ENCODE measurements at places on chromosomes 12 and 14. TPM values are rescaled to one million over a fixed set of nuclear protein-coding genes. Genes with fewer than 3 reads are reported as not detected.
A peak's percentile ranks its signal among the peaks of the same experiment; 100 is the strongest.

The DPY19L2 gene
- 9.6 TPM for total RNA-seq

The PLA2G1B gene
- not detected for total RNA-seq

The FOXG1 gene
- not detected for total RNA-seq

The OTOGL gene
- under 0.01 TPM for total RNA-seq

The FAM90A1 gene
- not detected for total RNA-seq

The DPPA3 gene
- not detected for total RNA-seq

The KRT6B gene
- 184 TPM for total RNA-seq

GRCh38 chr12:13243516-13244070 is 47.1 kb downstream of the EMP1 start:
- no peak overlapping the region for H3K27ac ChIP-seq
- H3K27me3 ChIP-seq, result no peaks in the 10 kb centered on the region
- H3K4me1 ChIP-seq, result no peaks in the 10 kb centered on the region
- no peaks in the 10 kb centered on the region for H3K36me3 ChIP-seq
- DNase-seq, result no peak

DNA sequence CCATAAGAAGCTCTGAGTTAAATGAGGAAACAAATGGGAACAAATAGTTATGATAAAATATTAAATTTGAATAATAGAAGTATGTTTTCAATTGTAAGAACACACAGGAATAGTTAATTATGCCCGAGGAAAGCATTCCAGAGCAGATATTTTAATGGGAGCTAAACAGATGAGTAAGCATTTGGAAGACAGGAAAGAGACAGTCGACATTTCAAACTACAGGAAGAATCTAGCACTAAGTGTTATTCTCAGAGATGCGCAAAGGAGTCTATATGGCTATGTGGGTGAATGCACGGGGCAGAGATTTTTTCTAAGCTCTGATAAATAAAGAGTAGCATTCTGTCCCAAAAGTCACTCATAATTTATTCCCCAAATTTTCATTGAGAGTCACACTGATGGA is 64.5 kb upstream of the SSTR1 start:
- no peak for DNase-seq
- no peak overlapping the region for H3K4me3 ChIP-seq
- no peaks in the 10 kb centered on the region for H3K36me3 ChIP-seq
- H3K4me1 ChIP-seq, result peaks cover 6% of the 10 kb centered on the region
- no peak overlapping the region for H3K27ac ChIP-seq
- H3K27me3 ChIP-seq, result no peaks in the 10 kb centered on the region

- no peaks in the 10 kb centered on the region for H3K4me1 ChIP-seq
- no peak overlapping the region for H3K27ac ChIP-seq
- H3K4me3 ChIP-seq, result no peak overlapping the region
- H3K36me3 ChIP-seq, result no peaks in the 10 kb centered on the region
- no peak for DNase-seq
Observed at GRCh38 chr14:102749393-102750305, 27.6 kb upstream of the TRAF3 start.

DNA sequence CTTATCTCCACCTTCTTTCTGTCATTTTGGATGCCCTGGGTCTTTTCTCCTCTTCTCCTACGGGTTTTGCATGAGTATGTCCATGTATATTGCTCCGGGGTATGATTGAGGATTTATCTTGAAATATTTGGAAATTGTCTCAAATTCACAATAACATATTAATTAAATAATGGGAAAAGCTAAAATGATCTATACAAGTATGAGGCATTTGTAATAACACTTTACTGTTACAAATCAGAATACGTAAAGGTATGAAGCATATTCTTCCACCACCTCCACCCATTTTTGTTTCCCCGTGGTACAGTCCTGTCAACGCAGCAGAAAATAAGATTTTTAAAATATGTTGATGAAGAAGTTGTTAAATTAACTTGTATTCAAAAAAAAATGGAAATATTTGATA is 91.3 kb downstream of the PPP2R5C start:
- H3K36me3 ChIP-seq, result no peaks in the 10 kb centered on the region
- DNase-seq, result no peak
- H3K4me3 ChIP-seq, result no peak overlapping the region
- H3K27me3 ChIP-seq, result no peaks in the 10 kb centered on the region

- H3K27ac ChIP-seq, result no peak overlapping the region
- no peak overlapping the region for H3K4me3 ChIP-seq
- no peaks in the 10 kb centered on the region for H3K27me3 ChIP-seq
Observed at GRCh38 chr12:67042697-67043131, 226.4 kb upstream of the CAND1 start.

GRCh38 chr14:32710731-32711680 is 227.7 kb upstream of the NPAS3 start:
- H3K4me1 ChIP-seq, result no peaks in the 10 kb centered on the region
- H3K27ac ChIP-seq, result no peak overlapping the region
- H3K36me3 ChIP-seq, result no peaks in the 10 kb centered on the region
- H3K4me3 ChIP-seq, result no peak overlapping the region

GRCh38 chr12:124088217-124088907 is 115.3 kb downstream of the ZNF664 start:
- H3K27ac ChIP-seq, result peak overlapping the region; percentile 33
- H3K27me3 ChIP-seq, result no peaks in the 10 kb centered on the region
- DNase-seq, result no peak
- no peak overlapping the region for H3K4me3 ChIP-seq
- H3K36me3 ChIP-seq, result no peaks in the 10 kb centered on the region

GRCh38 chr12:112906712-112907414 is at the start of gene OAS1:
Gene OAS1 (plus strand): TSS chr12:112906962. CDS start chr12:112907040, 78 bp downstream.
- peak; percentile 86 for DNase-seq
- H3K27ac ChIP-seq, result peak within 1 kb of the TSS; percentile 64
- no peaks in the 10 kb centered on the region for H3K36me3 ChIP-seq
- peak within 1 kb of the TSS; percentile 45 for H3K4me3 ChIP-seq

GRCh38 chr14:68622856-68623255 is 170.0 kb downstream of the ZFP36L1 start:
- H3K27ac ChIP-seq, result no peak overlapping the region
- peaks cover 21% of the 10 kb centered on the region for H3K4me1 ChIP-seq

DNA sequence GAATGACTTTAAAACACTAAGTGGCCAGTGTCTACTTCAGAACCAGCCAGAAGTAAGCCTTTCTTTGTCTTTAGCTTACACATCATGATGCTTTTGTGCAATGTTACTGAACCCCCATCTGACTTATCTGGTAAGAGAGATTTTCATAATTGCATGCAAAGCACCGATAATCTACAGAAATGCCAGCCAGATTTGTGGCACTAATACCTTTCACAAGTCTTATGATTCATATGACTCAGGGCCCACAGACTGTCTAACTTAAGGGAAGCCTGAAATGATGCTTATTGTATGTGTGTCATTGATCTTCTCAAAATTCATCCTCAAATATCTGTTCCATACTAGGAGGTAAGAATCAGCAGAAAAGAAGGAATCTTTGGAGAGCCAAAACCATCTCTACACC is 18.0 kb downstream of the IGF1 start:
- H3K36me3 ChIP-seq, result no peaks in the 10 kb centered on the region
- DNase-seq, result no peak
- H3K4me3 ChIP-seq, result no peak overlapping the region
- H3K27ac ChIP-seq, result peak overlapping the region; percentile 6
- H3K27me3 ChIP-seq, result no peaks in the 10 kb centered on the region
- no peaks in the 10 kb centered on the region for H3K4me1 ChIP-seq

- no peak for DNase-seq
- H3K27me3 ChIP-seq, result no peaks in the 10 kb centered on the region
- no peak overlapping the region for H3K27ac ChIP-seq
Observed at GRCh38 chr12:50665170-50665569, 98.7 kb upstream of the ATF1 start.

GRCh38 chr12:92149563-92149962 is 3.9 kb upstream of the BTG1 start:
- no peaks in the 10 kb centered on the region for H3K4me1 ChIP-seq
- H3K36me3 ChIP-seq, result peaks cover 1% of the 10 kb centered on the region
- DNase-seq, result no peak

GRCh38 chr12:76984566-76984965 is 80.8 kb downstream of the E2F7 start:
- H3K27me3 ChIP-seq, result no peaks in the 10 kb centered on the region
- H3K4me3 ChIP-seq, result no peak overlapping the region
- no peak overlapping the region for H3K27ac ChIP-seq
- DNase-seq, result no peak

DNA sequence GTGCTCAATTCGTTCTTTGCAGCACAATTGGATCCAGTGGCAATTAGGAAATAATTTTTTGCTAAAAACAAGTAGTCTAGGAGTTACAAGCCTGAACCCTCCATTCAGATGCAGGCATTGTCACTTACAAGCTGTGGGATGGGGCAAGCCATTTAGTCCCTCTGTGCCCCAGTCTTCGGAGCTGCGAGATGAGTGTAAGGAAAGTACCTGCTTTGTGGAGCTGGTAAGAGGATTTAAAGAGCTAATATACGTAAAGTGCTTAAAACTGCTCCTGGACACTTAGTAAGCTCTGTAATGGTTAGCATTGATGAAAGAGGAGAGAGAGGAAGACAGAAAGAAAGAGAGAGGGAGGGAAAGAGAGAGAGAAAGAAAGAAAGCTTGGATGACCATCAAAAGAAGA is 112.5 kb downstream of the LGMN start:
- no peak overlapping the region for H3K27ac ChIP-seq
- H3K4me1 ChIP-seq, result peaks cover 6% of the 10 kb centered on the region
- H3K27me3 ChIP-seq, result no peaks in the 10 kb centered on the region
- H3K36me3 ChIP-seq, result no peaks in the 10 kb centered on the region

GRCh38 chr12:65113621-65114035 is 7.5 kb downstream of the WIF1 start:
- H3K4me3 ChIP-seq, result no peak overlapping the region
- DNase-seq, result no peak
- H3K27ac ChIP-seq, result no peak overlapping the region
- H3K4me1 ChIP-seq, result no peaks in the 10 kb centered on the region
- no peaks in the 10 kb centered on the region for H3K36me3 ChIP-seq
- H3K27me3 ChIP-seq, result no peaks in the 10 kb centered on the region

DNA sequence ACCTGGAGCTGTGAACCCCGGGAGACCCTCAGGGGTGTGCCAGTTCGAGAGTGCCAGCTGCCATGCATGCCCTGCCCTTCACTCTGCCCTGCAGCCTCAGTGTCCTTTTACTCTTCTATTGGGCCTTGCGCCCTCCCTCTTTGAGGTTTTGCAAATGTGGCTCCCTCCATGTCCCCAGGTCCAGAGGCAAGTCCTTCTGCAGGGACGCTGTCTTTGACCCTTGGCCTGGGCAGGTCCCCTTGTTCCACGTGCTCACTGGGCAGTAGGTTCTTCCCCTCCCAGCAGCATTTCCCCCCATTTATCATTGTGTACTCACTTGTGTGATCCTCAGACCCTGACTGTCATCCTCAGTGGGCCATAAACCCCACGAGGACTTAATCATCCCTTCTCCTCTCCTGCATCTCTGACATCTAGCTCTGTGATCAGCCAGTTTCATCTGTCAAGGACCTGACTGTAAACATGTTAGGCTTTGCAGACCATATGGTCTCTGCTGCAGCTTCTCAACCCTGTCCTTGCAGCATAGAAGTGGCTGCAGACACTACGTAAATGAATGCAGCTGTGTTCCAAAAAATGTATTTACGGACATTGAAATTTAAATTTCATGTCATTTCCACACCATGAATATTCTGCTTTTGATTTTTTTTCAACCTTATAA is 36.6 kb downstream of the TSPAN9 start:
- peaks cover 26% of the 10 kb centered on the region for H3K4me1 ChIP-seq
- DNase-seq, result no peak
- H3K27ac ChIP-seq, result no peak overlapping the region
- peaks cover 3% of the 10 kb centered on the region for H3K36me3 ChIP-seq
- H3K27me3 ChIP-seq, result no peaks in the 10 kb centered on the region

DNA sequence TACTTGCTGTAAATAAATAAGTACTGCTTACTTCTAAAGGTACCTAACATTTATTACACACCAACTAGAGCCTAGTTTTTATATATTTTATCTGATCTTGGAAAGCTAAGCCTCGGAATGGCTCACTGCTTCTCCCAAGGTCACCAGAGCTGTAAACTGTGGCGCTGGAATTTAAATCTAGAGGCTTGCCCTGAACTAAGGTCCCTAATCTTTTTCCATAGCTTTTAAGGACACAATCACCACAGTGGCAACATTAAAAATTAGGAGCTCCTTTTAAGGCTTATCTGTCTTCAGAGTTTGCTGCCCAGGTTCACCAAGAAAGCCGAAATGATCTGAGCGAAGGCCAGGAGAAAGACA is 670 bp downstream of the CCNB1IP1 start:
- peak overlapping the region; percentile 87 for H3K27ac ChIP-seq
- H3K36me3 ChIP-seq, result no peaks in the 10 kb centered on the region
- H3K4me1 ChIP-seq, result peaks cover 22% of the 10 kb centered on the region
- DNase-seq, result no peak
- peak overlapping the region; percentile 68 for H3K4me3 ChIP-seq

GRCh38 chr12:68844318-68844745 is 36.4 kb downstream of the MDM2 start:
- no peak overlapping the region for H3K4me3 ChIP-seq
- no peaks in the 10 kb centered on the region for H3K4me1 ChIP-seq
- no peak for DNase-seq

DNA sequence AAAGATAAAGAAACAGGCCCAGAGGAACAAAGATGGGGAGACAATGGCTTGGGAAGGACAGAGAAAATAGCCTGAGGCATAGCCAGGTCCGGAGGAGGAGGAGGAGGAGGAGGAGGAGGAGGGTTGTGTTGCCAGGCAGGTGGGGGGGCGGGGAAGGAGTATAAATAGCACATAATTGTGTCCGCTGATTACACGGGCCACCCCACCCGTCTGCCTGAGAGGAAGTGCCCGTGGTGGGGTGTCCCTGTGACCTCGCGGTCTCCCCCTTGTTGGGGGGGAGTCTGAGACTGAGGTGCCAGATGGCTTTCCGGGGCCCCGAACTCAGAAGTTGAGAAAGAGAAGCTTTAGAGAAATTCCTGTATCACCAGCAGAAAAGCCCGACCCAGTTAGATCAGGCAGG is 1.9 kb upstream of the SP7 start:
- no peaks in the 10 kb centered on the region for H3K36me3 ChIP-seq
- no peaks in the 10 kb centered on the region for H3K4me1 ChIP-seq
- peaks cover 8% of the 10 kb centered on the region for H3K27me3 ChIP-seq
- DNase-seq, result no peak

DNA sequence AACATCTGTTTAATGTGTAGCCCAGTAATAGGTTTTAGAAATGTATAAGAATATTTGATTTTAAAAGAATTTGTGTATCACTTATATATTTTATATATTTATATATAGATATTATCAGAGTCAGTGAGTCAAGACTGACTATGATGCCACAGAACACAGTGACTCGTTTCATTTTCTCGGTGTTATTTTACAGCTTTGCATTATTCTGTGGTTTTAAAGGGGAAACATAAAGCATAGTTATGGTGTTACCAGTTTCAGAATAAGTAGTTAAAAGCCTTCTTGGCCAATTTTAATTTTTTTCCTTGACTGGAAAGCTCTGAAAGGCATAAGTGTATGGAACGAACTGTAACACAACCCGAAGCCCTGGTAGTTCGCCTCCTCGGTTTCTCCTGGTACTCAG is 91.0 kb downstream of the GRIP1 start:
- H3K27ac ChIP-seq, result no peak overlapping the region
- no peaks in the 10 kb centered on the region for H3K27me3 ChIP-seq
- no peak overlapping the region for H3K4me3 ChIP-seq
- DNase-seq, result no peak
- no peaks in the 10 kb centered on the region for H3K4me1 ChIP-seq
